BJ (cell line): ENCODE measurements at places on chromosomes 11 and 22.

DNA sequence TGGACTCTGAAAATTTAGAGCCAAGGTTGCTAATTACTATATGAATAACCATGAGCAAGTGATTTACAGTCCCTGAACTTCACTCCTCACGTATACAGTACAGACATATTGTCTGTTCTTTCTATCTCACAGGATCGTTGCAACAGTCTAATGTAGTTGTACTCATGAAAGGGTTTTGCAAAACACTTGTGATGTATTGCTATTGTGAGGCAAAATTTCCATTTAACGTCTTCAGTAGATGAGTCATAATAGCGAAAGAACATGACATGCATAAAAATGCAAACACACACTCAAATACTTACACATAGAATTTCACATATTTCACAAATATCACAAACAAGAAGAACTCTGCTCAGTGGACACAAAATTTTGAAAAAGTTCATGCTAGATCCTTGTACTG is 134.6 kb upstream of the TRPC6 start:
- no peak for DNase-seq

DNA sequence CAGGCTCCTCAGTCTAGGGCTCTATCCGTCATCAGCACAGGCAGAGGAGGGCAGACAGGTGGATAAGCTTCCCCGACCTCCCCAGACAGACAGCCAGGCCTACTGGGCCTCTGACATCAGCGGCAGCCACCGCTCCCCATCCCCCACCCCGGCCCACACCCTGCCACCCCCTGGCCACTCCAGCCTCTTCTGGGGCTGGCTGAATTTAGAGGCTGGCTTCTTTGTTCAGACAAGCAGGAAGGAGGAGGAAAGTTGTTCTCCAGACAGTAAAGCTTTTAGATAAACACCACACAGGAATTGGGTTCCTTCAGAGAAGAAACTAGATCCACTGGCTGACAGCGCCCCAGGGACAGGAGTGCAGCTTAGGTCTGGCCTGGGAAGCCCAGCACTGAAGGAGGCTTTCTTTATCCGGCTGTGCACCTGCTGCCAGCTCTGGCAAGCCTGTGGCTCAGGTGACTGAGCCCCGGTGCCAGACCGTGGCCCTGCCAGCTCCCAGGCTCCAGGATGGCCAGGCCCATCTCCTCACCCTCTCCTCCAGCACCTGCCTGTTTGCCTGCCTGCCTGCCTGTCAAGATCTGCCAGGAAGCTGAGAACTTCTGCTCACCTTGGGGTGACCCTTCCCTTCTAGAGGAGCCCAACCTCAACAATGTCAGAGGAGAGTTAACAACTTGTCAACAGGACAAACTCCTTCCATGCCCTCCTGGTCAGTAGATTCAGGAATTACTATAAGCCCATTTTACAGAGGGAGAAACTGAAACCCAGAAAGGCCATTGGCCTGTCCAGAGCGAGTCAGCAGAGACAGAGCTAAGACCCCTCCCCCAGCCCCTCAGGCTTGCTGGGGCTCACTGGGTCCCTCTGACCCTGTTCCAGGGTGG is 44.0 kb upstream of the KLHL35 start:
- no peak for DNase-seq

- DNase-seq: no peak
These were observed 58.2 kb downstream of the FBXO7 start for GRCh38 chr22:32532820-32533128.

GRCh38 chr11:9717719-9718118 is 53.8 kb downstream of the SWAP70 start:
- DNase-seq: no peak

DNA sequence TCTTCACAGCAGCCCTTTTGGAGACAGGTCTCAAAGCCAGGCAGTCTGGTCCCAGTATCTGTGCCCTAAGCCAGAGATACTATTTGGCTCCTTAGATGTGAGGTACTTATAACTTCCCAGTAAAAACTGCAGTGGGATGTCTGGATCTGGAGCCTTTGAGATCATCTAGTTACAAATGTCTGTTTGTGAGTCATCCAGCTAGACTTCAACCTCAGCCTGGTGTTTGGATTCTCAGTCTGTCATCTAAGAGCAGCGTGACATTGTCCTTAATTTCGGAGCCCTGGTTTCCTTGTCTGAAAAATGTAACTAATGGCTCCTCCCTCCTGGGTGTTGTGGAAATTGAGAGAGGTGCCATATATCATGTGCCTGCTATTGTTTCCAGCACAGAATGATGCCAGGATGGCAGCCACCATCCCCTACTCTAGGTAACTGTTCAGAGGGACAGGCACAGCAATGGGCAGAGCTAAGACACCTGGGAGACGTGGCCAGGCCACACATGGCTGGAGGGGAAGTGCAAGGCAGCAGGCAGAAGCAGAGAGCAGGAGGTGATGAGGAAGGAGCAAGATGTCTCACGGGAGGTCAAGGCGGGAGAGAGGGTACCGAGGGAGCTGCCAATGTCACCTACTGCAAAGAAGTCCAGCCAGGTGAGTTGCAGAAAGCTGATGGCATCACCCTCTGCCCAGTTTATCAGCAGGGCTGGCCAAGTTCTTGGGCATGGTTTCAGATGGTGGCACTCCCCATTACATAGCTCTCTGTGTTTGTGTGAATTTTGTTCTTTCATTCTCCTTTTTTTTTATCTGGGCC is 20.6 kb upstream of the ST3GAL4 start:
- DNase-seq: no peak

DNA sequence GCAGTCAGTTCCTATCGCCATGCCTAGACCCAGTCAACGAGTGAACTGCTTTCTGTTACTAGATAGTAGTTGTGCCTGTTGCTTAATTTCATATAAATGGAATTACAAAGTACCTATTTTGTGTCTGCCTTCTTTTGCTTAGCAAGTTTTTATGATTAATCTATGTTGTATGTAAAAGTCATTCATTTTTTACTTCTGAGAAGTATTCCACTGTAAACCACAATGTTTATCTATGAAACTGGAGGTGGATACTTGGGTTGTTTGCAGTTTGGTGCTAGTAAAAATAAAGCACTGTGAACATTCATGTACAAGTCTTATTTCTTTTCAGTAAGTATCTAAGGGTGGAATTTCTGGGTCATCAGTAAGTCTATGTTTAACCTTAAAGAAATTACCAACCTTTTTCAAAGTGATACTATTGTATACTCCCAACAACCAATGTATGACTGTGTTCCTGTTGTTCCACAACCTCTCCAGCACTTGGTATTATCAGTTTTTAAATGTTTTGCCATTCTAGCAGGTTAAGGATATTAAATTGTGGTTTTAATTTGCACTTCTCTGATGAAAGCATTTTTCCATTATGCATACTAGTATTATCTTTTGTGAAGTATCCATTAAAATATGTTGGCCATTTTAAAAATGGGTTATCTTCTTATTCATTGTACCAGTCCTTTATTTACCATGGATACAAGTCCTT is 68.2 kb downstream of the DNAJC24 start:
- peak; percentile 31 for DNase-seq

- DNase-seq: no peak
These were observed 1.9 kb downstream of the ZNF74 start for GRCh38 chr22:20395907-20396287.

DNA sequence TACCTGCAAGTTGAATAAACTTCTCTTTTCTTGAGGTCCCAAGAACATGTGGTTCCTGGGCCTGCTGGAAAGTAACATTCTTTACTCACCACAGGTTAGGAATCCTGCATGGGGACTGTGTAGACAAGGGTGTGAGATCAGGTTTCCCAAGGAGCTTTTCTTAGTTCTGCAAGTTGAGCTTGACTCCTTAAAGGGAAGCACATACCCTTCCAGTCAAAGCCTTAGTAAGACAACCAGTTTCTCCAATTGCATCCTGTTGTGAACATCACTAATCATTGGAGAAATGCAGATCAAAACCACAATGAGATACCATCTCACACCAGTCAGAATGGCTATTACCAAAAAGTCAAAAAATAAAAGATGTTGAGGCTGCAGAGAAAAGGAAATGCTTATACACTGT is 48.3 kb upstream of the PAK1 start:
- DNase-seq: no peak

DNA sequence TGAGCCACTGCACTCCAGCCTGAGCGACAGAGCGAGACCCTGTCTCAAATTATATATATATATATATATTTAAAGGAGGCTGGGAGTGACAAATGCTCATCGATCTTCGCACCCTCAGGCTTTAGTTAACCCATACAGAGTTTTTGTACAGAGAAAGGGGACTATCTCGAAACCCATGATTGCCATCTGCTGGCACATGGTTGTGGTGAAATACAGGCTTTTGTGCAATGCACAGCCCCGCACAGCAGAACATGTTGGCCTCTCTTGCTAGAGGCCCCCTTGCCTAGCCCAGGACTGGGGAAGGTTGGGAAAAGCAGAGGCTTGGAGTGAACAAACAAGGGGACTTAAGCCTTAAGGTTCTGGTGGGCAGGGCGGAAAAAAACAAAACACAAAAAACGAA is 3.6 kb downstream of the MYBPC3 start:
- no peak for DNase-seq

DNA sequence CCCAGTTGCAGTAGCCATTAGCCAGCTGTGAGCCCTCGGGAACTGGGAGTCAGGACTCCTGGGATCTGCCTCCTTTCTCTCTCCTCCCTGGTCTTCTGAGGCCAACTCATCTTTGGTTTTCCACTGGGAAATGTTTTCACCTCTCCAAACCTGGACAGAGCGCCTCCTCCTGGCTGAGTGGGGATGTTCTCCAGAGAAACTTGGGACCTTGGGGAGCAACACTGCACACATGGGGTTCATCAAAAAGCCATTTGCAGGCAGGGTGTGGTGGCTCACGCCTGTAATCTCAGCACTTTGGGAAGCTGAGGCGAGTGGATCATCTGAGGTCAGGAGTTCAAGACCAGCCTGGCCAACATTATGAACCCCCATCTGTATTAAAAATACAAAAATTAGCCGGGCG is 145.4 kb downstream of the NECTIN1 start:
- no peak for DNase-seq

GRCh38 chr22:48532986-48533385 is 1294.7 kb downstream of the BRD1 start:
- DNase-seq: no peak

DNA sequence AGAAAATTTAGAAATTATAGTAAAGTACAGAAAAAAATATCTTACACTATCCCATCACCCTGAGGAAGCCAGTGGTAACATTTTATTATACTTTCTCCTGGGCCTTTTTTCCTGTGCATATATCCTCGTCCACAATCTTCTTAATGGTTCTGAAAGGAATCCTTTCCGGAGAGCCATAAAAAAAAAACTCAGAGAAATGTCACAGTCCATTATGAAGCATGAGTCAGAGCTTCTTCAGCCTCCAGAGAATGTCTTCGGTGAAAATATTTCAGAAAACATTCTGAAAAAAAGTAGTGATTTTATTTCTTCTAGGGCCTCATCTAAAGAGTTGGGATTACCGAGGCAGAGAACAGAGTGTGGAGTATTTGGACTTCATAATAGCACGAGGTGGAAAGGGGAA is 163.4 kb downstream of the INSC start:
- DNase-seq: peak; percentile 36

DNA sequence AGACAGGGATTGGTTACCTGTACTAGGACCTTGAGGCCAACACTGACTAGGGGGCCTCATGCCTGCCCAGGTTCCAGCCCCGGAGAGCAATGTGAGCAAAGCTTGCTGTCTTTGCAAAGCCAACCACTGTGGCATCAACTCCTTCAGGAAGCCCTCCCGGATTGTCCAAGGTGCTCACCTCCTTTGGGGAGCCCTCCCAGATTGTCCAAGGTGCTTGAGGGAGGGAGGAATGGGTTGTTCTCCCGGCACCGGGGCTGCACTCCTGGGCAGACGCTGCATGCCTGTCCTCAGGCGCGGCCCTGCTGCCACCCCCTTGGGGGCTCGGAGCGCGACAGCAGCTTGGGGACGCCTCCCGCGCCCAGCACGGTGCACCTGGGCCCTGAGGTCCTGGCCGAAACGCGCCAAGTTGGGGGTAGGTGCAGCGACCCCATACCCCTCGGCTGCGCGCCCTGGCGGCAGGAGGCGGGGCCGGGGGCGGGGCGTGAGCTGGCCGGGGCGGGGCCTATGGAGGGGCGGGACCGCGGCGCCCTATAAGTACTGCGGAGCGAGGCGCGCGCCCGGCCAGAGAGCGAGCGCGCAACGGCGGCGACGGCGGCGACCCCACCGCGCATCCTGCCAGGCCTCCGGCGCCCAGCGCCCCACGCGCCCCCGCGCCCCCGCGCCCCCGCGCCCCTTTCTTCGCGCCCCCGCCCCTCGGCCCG is at the start of gene CD81:
Gene CD81, plus strand, starts transcription at position 560 of the 701 bp plus-strand sequence. CDS start 240 bp downstream, outside the sequence.
- no peak for DNase-seq

GRCh38 chr11:13358596-13359270 is 81.1 kb downstream of the BMAL1 start:
- DNase-seq: peak; percentile 30

DNA sequence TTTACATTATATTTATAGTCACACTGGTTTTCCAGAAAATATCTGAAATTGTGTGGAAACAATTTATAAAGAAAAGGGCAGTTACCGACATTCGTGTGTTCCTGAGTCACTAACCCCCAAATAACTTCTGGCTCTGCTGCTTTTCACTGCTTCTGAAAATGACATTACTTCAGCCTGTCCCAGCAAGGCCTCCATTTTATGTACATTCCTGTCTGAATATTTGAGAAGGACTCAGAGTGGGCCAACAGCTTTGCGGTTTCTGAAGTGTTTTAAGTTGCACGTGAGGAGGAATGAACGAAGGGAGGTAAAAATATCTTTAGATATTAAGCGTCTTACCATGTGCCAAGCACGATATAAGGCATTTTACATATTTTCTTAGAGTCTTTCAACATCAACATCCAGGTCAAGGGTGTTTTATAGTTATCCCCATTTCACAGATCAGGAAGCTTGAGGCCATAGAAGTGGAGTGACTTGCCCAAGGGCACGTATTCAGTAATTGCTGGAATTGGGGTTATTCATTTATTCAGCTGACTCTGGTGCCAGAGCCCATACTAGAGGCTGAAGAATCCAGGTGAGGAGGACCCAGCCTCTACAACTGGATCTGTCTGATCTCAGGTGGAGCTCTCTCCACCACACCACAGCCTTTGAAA is 30.8 kb upstream of the WNT11 start:
- DNase-seq: peak; percentile 35

GRCh38 chr11:111829185-111829968 is 42.0 kb downstream of the ALG9 start:
- DNase-seq: no peak

DNA sequence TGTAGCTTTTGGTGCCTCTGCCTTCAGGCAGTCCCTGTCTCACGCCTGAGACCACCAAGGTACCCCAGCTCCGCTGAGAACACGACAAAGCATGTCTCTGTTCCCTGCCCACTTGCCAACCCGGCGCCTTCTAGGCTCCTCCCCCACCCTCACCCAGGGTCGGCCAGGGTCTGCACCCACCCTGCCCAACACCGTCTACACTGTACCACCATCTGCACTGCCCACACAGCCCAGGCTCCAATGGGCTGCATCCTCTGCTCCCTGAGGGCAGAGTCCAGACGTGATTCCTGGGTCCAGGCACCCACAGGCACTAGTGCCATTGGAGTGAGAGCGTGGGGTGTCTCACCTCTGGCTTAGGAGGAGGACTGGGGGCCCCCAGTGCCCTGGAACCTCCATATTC is 22.8 kb upstream of the ACR start:
- no peak for DNase-seq
